Nucleus accumbens (tissue), 56 donors: ENCODE measurements at places on chromosomes 7 and 10.

GRCh38 chr7:146728611-146729010, 612.0 kb downstream of the CNTNAP2 start:
- DNase-seq, result no peak

DNA sequence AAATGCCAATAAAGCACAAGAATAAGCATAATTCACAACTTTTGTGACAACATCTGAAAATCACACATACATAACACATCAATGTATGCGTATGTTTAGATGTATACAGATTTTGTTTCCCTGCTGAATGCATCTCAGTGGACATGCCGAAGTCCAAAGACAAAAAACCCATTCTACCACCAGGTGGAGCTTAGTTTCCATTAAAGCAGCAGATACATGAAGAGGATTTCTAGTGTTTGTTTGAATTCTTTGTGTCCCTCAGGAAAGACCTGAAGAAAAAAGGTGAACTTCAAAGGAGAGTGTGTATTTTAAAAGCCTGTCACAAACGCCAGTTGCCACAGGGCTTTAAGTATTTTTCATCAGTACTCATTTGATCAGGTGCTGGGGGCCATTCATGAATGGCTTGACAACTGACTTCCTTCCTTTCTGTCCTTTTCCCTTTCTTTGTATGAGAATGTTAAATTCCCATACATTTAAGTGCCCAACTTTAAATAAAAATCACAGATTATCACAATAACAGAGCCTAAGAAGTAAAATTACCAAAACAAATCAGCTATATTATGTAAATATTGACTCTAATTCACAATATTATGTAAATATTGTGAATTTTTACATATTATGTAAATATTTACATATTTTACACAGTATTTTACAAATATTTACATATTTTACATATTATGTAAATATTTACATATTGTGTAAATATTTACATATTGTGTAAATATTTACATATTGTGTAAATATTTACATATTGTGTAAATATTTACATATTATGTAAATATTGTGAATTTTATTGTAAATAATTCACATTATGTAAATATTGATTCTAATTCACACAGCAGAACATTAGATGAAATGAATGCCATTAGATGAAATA, 343.0 kb downstream of the CRPPA start:
- no peak for DNase-seq

DNA sequence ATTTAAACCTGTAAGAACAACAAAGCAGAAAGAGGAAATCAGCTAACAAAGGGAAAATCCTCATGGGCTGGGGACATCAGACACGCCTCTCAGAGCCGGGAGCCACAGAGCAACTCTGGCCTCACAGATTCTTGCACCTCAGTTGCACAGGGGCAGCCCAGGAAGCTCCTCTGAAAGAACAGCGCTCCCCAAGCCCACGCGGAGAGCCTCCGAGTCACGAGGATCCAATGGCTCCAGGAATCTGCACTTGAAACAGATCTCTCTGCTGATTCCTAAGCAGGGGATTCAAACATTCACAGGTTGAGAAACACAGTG, 213.2 kb upstream of the MGMT start:
- no peak for DNase-seq

- DNase-seq, result no peak
These were observed 54.3 kb upstream of the AKR1E2 start for GRCh38 chr10:4771554-4772201.
